ENCODE measurements at places on chromosomes 16 and 17. TPM values are rescaled to one million over a fixed set of nuclear protein-coding genes. Genes with fewer than 3 reads are reported as not detected.

Gene CCL7
- not detected for total RNA-seq

Gene HSD17B2
- not detected for total RNA-seq

DNA sequence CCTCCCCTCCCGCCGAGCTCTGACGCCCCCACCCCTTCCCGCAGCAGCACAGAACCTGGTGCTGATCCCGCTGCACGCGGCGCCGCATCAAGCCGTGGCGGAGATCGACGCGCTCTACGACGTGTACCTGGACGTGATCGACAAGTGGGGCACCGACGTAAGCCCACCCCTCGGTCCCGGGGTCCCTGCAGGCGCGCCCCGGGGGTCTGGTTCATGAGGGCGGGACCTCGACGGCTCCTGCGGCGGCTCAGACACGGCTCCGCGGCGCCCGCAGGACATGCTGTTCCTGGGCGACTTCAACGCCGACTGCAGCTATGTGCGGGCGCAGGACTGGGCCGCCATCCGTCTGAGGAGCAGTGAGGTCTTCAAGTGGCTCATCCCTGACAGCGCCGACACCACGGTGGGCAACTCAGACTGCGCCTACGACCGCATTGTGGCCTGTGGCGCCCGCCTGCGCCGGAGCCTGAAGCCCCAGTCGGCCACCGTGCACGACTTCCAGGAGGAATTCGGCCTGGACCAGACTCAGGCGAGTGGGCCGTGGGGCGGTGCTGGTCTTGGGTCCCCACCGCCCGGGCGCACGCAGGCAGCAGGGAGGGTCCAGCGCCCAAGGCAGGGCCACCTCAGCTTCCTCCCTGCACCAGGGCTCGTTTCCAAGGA is 1.4 kb downstream of the DNASE1L2 start:
- no peaks in the 10 kb centered on the region for H3K4me1 ChIP-seq
- no peak for DNase-seq
- no peaks in the 10 kb centered on the region for H3K27me3 ChIP-seq
- H3K4me3 ChIP-seq, result no peak overlapping the region

- peaks cover 2% of the 10 kb centered on the region for H3K36me3 ChIP-seq
- peak overlapping the region; percentile 69 for H3K27ac ChIP-seq
- peak overlapping the region; percentile 73 for H3K4me3 ChIP-seq
- no peak for DNase-seq
- no peaks in the 10 kb centered on the region for H3K27me3 ChIP-seq
These were observed 1.3 kb downstream of the MAPK8IP3 start for GRCh38 chr16:1707193-1707790.

DNA sequence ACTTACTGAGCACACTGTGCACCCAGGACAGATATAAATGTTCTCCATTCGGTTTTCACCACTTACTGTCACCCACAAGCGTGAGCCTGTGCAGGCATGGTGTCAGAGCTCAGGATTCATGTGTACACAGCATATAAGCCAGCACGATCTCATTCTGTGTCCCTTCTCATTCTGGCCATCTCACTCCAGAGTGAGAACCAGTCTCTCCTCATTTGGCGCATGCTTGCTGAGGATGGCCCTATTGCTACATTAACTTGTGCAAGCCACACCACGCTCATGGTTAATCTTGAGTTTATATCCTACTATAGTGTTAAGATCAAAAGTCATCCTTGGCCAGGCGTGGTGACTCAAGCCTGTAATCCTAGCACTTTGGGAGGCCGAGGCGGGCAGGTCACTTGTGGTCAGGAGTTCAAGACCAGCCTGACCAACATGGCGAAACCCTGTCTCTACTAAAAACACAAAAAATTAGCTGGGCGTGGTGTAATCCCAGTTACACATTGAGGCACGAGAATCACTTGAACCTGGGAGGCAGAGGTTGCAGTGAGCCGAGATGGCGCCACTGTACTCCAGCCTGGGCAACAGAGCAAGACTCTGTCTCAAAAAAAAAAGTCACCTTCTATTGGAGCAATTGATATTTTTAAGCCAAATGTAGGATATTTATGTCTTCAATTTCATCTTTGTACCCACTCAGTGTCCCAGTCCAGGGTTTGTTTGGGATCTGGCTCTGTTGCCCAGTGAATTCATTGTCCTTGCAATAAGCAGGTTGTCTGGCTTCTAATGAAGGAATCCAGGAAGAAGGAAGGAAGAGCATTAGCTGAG is 20.9 kb downstream of the SOCS1 start:
- H3K27me3 ChIP-seq, result no peaks in the 10 kb centered on the region
- no peak overlapping the region for H3K4me3 ChIP-seq
- no peak for DNase-seq

All from GM12878 (cell line).